ENCODE measurements at places on chromosomes 3 and 15.

GRCh38 chr3:150370122-150370602, 37.9 kb upstream of the TSC22D2 start:
- no peak for DNase-seq

GRCh38 chr3:148466143-148466542, 231.6 kb upstream of the AGTR1 start:
- no peak for DNase-seq

DNA sequence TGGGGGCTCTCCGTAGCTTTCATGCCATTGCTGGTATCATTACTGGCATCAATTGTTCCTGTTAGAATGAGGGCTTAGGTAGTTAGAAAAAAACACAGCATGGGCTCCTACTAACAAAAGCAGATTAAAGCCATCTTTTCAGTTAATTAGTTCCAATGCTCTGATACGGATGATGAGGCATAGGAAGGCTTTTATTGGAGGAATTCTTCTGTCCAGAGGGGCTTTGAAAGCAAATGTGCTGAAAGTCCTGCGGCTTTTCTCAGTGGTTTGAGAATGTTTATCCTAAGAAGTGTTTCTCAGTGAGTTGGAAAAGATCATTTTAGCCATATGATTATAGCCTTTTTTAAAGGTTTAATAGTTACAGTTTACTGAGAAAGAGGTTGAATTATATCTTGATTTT, 198.5 kb downstream of the THSD4 start:
- no peak for DNase-seq

GRCh38 chr3:14717307-14717706, 42.4 kb downstream of the C3orf20 start:
- no peak for DNase-seq

GRCh38 chr3:105767776-105768175, 101.0 kb downstream of the CBLB start:
- no peak for DNase-seq

- DNase-seq: no peak
Observed at GRCh38 chr3:178718995-178719635, 182.9 kb downstream of the KCNMB2 start.

All from central memory CD4-positive, alpha-beta T cell (primary cell).